ENCODE measurements at places on chromosomes 6 and 20.
A peak's percentile ranks its signal among the peaks of the same experiment; 100 is the strongest.

GRCh38 chr6:163750431-163751031 lies 336.0 kb downstream of the QKI start:
- no peak for DNase-seq

DNA sequence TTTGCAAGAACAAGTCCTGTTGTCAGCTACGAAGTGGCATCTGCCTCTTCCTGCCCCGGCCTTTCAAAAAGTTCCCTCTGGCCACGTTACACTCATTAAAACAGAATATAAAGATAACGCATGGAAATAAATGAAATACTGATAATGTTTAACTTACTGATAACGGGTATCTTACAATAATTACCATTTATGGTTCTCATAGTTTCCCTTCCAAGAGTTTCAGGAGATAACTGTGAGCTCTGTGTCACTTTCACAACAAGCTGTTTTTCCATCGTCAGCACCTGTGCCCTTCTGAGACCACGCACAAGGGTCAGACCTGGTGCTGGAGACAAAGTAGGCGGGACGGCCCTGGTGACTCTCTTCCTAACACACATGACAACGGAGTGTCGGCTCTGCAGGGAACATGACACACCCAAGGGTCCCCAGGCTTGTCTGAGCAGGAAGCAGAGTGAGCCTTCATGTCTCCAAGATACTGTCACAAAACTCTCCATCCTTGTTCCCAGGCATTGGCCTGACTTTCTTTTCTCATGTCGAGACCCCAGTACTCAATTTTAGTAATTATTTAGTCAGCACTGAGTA lies 86.2 kb upstream of the THBS2 start:
- DNase-seq: no peak

GRCh38 chr6:26197933-26198721 lies 110.9 kb downstream of the HFE start:
- no peak for DNase-seq

GRCh38 chr6:86969573-86969972 lies 32.2 kb downstream of the HTR1E start:
- no peak for DNase-seq

DNA sequence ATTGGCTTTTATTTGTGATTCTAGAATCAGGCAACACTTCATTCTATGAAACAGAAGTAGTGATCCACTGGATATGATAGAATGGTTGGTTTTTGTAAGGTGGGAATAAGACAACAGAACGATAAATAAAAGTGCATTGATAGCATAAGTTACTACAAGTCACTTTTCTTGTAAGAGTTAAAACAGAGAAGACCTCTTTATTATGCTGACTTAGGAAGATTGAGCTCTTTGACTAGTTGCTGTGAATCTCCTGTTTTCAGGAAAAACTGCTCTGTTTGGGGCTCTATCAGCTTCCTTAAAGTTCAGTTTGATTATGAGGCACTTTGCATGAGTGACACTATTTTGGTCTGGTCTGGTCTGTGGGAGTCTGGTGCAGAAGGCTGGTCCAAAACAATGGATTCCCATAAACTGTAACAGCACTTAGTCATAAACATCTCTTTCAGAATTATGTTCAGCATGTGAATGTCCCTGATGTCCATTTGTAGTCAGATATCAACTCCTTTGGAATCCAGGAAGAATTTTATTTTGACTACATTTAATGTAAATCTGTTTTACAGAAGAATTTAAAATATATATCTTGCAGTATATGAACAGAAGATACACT lies 35.0 kb upstream of the DSE start:
- no peak for DNase-seq

DNA sequence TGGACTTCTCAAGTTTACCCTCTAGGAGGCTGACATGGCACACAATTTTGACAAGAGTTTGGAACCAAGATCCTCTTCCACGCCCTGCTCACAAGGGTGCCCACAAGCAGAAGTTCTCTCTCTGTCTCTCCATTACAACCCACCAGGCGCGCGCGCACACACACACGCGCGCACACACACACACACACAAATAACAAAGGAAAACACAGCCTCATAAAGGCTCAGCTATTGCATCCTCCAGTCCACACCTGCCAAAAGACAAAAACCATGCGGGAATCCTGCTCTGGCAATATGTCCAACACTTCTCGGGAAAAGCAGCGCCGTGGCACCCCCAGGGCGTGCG lies 870 bp downstream of the PAK5 start:
- DNase-seq: no peak

DNA sequence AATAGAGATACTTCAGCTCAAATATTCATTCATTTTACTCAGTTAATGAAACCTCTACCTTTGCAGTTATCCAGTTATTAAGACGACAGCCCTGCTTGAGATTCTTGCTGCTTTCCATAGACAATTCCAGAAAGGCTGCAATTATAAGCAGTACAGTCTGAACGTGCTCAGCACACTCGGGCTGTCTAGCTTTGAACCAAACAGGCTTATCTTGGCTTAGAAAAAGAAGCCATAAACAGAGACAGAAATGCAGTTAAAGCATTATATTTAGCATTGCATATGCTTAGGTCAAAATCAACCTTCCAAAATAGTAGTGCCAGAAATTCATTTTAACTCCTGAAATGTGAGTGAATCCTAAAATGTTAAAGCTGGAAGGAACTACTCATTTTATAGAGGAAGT lies 204.1 kb upstream of the KCNQ5 start:
- DNase-seq: no peak

- no peak for DNase-seq
Observed at GRCh38 chr6:3194535-3195419, 32.7 kb downstream of the TUBB2B start.

DNA sequence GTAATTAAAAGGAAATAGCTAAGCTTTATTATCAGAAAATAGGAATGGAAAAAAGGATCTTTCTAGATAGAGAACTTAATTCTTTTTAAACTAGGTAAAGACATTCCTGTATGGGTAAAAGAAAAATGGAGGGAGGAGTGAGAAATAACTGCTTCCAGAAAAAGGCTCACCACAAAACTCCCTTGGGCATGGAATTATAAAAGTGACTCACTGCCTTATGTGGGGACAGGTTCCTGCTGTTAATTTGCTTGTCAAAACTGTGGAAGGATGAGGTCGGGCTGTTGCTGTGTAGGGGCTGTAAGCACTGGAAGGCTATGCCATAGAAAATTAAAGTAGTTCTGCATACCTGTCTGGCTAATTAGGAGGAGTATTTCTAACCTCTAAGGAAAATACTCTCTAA lies 158.7 kb downstream of the UBE3D start:
- DNase-seq: peak; percentile 36

- DNase-seq: no peak
Observed at GRCh38 chr20:56628873-56629463, at the start of gene TFAP2C. Gene TFAP2C, plus strand, starts transcription at chr20:56629306. Its CDS starts 239 bp downstream, at chr20:56629545.

DNA sequence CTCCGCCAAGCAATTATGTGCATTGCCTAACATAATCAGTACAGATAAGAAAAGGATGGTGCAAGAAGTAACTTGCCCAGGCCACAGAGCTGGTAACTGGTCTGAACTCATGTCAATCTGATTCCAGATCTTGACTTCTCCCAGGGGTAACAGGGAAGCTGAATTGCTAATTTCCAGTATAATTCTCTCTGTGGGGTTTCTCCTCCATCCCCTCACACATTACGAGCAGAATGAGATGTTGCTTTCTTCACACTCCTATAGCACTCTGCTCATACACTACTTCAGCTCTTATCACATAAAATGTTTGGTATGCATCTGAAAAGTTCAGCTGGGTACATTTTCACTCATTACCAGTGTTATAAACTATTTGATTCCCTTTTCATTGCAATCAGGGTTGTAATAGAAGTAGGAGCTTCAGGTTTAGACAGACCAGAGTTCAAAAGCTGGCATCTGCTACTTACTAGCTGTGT lies 24.0 kb upstream of the LRRC1 start:
- DNase-seq: no peak

DNA sequence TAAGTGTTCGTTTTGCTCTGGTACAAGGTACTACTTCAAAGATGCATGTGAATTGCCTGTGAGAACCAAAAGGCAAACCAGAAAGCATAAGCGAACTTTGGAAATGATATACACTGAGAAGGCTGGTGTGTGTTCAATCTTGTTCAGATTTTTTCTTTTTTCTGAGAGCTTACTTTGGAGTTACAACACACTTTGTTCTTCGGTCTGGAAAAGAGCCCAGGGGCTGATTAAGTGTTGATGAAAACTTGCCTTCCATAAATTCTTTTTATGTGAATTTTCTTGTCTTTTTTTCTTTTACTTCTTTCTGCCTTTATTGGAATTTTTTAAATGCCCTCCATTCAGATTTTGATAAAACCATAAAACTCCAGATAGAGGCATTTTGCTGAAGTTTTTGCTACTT lies 395.1 kb upstream of the SASH1 start:
- DNase-seq: peak; percentile 82

- DNase-seq: peak; percentile 83
Observed at GRCh38 chr20:52056203-52057062, 135.1 kb downstream of the ZFP64 start.

DNA sequence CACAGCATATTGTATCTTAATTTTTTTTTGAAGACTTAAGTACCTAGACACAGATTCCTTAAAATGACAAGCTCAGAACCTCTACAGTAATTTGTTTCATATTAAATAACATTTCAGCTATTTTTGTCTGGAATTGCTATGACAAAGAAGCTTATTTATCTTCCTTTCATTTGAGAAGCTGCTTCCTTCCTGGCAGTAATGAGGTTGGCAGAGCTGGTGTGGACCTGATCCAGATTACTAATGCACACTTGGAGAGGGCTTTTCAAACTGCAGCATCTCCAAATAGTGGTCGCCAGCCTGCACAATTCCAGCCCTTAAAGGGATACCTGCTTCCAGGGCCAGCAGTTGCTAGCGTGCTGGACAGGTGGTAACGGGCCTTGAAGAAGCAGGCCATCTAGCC lies 12.1 kb downstream of the PTCHD4 start:
- DNase-seq: no peak

- DNase-seq: peak; percentile 19
Observed at GRCh38 chr20:64010711-64011237, 25.2 kb upstream of the C20orf204 start.

DNA sequence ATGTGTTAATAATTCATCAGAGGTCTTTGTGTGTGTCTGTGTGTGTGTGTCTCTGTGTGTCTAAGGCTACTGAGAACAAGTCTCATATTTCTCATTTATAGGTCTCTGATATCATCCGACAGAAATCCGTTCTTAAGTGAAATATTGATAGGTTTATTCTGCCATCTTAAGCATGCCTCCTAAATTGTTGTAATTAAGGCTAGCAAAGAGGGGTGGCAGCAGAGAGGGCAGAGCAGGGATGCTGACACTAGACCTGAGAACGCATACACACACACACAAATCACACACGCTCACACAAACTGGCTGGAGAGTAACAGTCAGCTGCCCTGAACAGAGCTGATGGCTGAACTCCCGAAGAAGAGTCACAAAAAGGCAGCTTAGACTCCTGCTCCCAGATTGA lies 84.9 kb upstream of the LRFN2 start:
- no peak for DNase-seq

- DNase-seq: no peak
Observed at GRCh38 chr6:65537600-65537999, 169.4 kb downstream of the EYS start.

- peak; percentile 96 for DNase-seq
Observed at GRCh38 chr6:108564178-108564577, 3.5 kb downstream of the FOXO3 start.

- no peak for DNase-seq
Observed at GRCh38 chr6:165664559-165665383, 1.7 kb upstream of the PDE10A start.

GRCh38 chr6:44430326-44430725 lies 42.8 kb downstream of the CDC5L start:
- DNase-seq: no peak

DNA sequence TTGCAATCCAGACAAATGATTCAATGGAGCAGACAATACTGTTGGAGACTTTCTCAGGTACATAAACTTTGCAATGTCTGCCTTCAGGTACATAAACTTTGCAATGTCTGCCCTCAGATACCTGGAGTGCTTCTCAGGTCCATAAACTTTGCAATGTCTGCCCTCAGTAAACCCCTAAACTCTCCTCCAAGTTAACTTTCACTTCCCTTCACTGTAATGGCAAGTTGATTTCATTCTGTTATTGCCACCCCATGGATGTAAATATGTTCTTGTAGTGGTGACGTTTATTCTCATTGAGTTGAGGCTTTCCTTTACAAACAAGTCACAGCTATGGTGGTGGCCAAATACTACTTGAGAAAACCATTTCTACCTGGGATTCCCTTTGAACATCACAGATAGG lies 338.8 kb downstream of the EPM2A start:
- no peak for DNase-seq

- DNase-seq: no peak
Observed at GRCh38 chr20:62639765-62640164, 2.5 kb upstream of the SLCO4A1 start.

GRCh38 chr6:617456-618100 lies 39.3 kb downstream of the HUS1B start:
- no peak for DNase-seq

GRCh38 chr20:35575958-35576357 lies 34.1 kb downstream of the ERGIC3 start:
- DNase-seq: no peak

DNA sequence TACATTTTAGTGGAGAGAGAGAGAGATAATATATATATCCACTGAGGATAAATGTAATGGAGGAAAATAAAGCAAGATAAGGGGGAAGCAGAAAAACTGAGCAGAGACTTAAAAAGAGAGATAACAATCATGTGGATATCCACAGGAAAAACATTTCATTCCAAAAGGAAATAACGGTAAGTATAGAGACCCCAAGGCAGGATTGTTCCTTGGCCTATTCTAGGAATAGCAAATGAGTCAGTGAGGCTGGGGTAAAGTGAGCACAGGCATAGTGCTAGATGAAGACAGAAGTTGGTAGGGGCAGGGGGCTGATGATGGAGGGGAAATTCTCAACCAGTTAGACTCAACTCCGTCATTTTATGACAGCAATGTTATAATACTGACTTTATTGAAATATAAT lies 11.2 kb downstream of the CDC40 start:
- DNase-seq: no peak

DNA sequence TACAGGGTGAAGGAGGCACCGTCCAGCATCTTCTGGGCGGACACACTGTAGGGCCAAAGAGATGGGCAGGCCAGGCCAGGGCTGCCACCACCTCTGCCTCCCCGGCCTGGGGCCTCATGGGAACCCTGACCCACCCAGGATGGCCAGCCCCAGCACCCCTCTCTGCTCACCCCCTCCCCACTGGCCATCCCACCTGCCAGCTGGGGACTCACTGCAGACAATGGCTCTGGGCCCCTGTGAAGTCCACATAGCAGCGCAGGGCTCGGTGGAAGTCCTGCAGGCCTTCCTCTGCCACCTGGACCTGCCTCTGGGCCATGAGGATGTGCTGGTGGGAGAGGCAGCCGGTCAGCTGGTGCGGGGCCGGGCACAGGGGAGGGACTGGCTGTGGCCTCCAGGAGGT lies 3.6 kb upstream of the C20orf144 start:
- no peak for DNase-seq
